ENCODE measurements at places on chromosomes 1 and 21. TPM values are rescaled to one million over a fixed set of nuclear protein-coding genes. Genes with fewer than 3 reads are reported as not detected.

The MIB2 gene
- 112 TPM for total RNA-seq

DNA sequence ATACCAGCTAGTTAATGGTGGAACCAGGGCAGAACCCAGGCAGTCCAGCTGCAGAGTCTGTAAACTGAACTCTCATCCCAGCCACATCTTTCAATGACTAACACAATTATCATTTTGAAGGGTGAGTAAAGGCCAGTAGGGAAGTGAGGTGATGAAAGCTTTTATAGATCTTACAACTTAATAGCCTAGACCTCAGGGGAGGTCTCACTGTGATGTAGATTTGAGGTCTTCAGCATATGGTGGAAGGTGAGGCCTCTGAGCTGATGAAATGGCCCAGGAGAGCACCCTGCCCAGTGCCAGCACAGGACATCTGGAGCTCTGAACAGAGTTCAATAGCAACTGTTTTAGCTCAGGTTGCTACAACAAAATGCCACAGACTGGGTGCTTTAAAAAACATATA lies 44.8 kb upstream of the POU2F1 start:
- H3K4me3 ChIP-seq = no peak overlapping the region
- no peak for DNase-seq
- no peak overlapping the region for H3K27ac ChIP-seq
- H3K4me1 ChIP-seq = peaks cover 7% of the 10 kb centered on the region
- peaks cover 20% of the 10 kb centered on the region for H3K27me3 ChIP-seq
- no peaks in the 10 kb centered on the region for H3K36me3 ChIP-seq

The CELA3A gene
- not detected for total RNA-seq

The KCNC4 gene
- 5.4 TPM for total RNA-seq

The HAPLN2 gene
- total RNA-seq = 1.2 TPM

- no peak for DNase-seq
- peaks cover 12% of the 10 kb centered on the region for H3K4me1 ChIP-seq
- no peak overlapping the region for H3K4me3 ChIP-seq
- no peak overlapping the region for H3K27ac ChIP-seq
- no peaks in the 10 kb centered on the region for H3K36me3 ChIP-seq
- H3K27me3 ChIP-seq = peaks cover 1% of the 10 kb centered on the region
Observed at GRCh38 chr1:155099331-155099730, 20.7 kb downstream of the EFNA3 start.

The PYHIN1 gene
- not detected for total RNA-seq

The LCK gene
- total RNA-seq = 1.5 TPM

GRCh38 chr1:199698222-199698621 lies 329.3 kb upstream of the NR5A2 start:
- no peaks in the 10 kb centered on the region for H3K4me1 ChIP-seq
- no peaks in the 10 kb centered on the region for H3K36me3 ChIP-seq
- no peak overlapping the region for H3K27ac ChIP-seq
- H3K4me3 ChIP-seq = no peak overlapping the region

The BATF3 gene
- 1.0 TPM for total RNA-seq

All from mesothelial cell of epicardium (in vitro differentiated cells).